ENCODE measurements at places on chromosomes 12 and 14. TPM values are rescaled to one million over a fixed set of nuclear protein-coding genes. Genes with fewer than 3 reads are reported as not detected.
A peak's percentile ranks its signal among the peaks of the same experiment; 100 is the strongest.

DNA sequence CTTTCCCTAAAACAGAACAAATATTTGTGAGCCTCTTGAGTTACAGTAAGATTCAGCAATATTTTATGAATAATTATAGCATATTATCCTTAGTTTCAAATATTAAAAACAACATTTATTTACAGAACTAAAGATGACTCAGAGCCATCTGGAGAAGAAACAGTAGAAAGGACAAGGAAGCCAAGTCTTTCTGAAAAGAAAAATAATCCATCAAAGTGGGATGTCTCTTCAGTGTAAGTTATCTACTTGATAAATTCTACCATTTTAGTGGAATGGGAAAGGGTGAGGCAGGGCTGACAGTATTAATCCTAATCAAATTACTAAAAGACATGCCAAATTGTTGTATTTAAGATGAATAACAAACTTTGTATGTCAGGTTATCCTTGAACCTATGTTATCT, 88.1 kb downstream of the DNAI7 start:
- DNase-seq, result no peak

FAM186B gene
- 0.07 TPM for polyA plus RNA-seq

DNA sequence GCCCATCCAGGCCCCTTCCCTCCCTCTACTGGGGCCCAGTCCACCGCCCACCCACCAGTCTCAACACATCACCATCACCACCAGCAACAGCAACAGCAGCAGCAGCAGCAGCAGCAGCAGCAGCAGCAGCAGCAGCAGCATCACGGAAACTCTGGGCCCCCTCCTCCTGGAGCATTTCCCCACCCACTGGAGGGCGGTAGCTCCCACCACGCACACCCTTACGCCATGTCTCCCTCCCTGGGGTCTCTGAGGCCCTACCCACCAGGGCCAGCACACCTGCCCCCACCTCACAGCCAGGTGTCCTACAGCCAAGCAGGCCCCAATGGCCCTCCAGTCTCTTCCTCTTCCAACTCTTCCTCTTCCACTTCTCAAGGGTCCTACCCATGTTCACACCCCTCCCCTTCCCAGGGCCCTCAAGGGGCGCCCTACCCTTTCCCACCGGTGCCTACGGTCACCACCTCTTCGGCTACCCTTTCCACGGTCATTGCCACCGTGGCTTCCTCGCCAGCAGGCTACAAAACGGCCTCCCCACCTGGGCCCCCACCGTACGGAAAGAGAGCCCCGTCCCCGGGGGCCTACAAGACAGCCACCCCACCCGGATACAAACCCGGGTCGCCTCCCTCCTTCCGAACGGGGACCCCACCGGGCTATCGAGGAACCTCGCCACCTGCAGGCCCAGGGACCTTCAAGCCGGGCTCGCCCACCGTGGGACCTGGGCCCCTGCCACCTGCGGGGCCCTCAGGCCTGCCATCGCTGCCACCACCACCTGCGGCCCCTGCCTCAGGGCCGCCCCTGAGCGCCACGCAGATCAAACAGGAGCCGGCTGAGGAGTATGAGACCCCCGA, 6.8 kb upstream of the RNU7-1 start:
- no peak for DNase-seq

NRIP2 gene
- 0.99 TPM for polyA plus RNA-seq

RAD51B gene
- polyA plus RNA-seq, result 7.6 TPM

EID3 gene
- 1.8 TPM for polyA plus RNA-seq

CD4 gene
- polyA plus RNA-seq, result 24.8 TPM

HOXC11 gene
- not detected for polyA plus RNA-seq

- DNase-seq, result no peak
Measured at GRCh38 chr12:124440841-124441381, 126.5 kb downstream of the NCOR2 start.

DNA sequence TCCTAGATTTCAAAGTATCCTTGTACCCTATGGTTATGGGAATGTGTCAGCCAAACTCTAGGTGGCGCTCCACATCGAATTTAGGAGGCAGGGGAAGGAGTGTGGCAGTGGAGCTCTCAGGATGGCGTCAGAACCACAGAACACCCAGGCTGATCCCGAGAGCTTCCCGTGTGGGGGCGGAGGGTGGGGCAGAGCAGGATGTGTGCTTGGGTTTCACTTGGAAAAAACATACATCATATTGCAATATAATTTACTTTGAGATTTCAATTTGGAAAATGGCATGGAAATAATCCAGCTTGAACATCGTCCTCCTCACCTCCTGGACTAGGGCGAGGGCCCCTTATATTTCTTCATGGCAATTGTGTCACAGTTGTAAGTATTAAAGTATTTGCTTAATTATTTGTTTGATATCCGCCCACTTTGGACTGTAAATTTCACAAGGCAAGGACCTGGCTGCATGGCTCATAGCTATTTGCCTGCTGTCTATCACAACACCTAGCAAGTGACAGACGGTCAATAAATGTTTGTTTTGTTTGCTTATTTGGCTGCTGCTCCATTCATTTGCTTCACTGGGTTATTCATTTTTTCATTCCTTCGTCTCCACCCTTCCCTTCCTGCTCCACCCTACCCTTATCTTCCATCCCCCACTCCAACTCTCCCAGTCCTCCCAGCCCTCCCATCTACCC, 221.5 kb upstream of the HMGA2 start:
- DNase-seq, result peak; percentile 87

GRCh38 chr12:92158796-92159439, 13.3 kb upstream of the BTG1 start:
- DNase-seq, result no peak

DNA sequence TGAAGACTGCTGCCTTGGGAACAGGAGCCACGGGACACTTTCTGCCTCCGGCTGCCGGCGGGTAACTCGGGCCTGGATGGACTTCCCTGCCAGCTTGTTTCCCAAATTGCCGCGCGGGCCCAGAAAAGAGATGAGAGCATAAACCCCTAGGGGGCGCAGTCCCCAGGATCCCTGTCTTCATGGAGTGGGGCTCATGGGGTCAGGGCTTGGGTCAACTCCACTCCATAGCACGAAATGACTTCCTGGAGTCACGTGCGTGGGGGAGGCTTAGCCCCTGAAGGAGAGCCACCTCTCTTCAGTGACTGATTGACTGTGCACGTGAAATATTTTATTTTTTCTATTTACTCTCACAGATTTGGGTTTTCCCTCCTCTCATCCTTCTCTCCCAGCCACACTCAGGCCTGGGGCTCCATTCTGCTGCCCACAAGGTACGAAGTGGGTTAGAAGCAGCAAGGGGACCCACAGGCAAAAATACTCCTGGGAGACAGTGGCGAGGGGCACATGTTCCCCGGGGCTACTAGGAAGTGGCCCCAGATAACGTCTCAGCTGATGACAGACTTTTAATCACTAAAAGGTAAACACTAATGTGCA, 10.0 kb downstream of the PGF start:
- DNase-seq, result no peak

NR1H4 gene
- polyA plus RNA-seq, result not detected

- no peak for DNase-seq
Measured at GRCh38 chr14:99067141-99067920, 204.7 kb downstream of the BCL11B start.

GRCh38 chr12:21676776-21677175, 19.1 kb upstream of the LDHB start:
- DNase-seq, result no peak

- no peak for DNase-seq
Measured at GRCh38 chr14:22423958-22424357, 165.1 kb downstream of the DAD1 start.

CIT gene
- 6.3 TPM for polyA plus RNA-seq

- DNase-seq, result no peak
Measured at GRCh38 chr14:68208218-68208617, 388.6 kb downstream of the RAD51B start.

HVCN1 gene
- polyA plus RNA-seq, result 6.9 TPM

- no peak for DNase-seq
Measured at GRCh38 chr12:71755146-71755892, 656 bp downstream of the RAB21 start.

- DNase-seq, result no peak
Measured at GRCh38 chr12:61037792-61038191, 1222.4 kb upstream of the USP15 start.

DNA sequence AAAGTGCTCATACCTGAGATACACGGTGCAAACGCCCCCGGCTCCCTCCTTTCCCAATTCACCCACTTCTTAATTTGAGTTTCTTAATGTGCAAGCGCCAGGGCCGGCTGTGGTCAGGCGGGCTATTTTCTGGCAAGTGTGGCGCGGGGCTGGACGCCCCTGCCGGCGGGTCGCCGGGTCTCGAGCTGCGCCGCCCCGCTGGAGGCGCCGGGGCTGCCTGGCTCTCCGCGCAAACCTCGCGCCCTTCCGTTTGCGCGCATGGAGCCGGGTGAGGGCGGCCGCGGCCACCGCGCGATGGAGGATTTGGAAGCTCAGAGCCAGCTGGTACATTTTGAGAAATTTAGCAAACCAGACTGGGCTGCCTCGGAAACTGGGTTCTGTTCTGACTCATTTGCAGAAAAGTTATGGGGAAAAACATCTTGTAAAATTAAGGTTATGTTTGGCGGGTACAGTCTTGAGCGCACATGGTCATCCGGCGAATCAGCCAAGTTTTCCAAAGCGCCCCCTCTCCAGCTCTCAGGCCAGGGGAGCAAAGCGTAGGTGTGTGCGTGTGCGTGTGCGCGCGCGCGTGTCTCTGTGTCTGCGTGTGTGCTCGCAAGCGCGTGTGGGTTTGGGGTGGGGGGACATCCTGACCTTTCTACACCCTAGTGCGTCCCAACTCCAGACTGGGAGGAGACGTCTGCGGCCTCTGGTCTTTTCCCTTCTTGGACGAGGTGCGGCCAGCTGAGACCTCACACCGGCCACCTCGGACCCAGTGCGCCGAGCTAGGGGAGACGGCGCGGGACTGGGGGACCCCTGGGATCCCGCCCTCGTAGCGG, 6.5 kb upstream of the OTX2 start:
- no peak for DNase-seq

DNA sequence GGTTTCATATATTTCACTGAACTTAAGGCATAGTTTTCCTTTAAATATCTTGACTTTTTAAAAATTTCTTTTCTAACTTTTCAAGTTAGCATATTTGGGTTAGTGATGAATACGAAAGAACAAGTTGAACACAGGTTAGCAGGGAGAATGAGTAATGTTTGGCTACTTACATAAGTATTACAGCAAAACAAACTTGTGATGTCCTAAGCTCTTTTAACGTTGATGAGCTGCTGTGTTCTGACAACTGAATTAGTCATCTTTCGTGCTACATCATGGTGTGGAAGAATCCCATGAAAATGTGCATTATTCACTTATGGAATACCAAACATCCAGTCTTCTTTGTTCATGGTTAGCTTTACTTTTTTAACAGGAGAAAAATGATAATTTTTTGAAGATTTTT, 36.3 kb upstream of the PDZRN4 start:
- no peak for DNase-seq

SLC48A1 gene
- 7.8 TPM for polyA plus RNA-seq

DNA sequence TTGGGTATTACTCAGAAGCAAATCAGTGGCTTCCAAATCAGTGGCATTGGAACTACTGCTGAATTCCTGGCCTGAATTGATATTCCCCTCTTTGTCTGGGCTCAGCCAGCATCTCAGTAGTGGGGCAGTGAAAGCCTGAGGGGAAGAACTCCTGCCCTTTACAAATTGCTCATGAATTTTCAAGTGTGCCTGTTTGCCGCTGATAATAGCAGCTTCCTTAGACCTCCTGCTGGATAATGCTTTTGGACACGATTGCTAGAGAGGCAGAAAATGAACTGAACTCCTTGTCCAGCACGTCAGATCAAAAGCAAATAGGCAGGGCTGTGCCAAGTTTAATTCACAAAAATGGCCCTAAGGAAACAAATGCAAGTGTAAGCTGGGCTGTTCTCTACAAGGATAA, 91.3 kb upstream of the GZMB start:
- no peak for DNase-seq

DNA sequence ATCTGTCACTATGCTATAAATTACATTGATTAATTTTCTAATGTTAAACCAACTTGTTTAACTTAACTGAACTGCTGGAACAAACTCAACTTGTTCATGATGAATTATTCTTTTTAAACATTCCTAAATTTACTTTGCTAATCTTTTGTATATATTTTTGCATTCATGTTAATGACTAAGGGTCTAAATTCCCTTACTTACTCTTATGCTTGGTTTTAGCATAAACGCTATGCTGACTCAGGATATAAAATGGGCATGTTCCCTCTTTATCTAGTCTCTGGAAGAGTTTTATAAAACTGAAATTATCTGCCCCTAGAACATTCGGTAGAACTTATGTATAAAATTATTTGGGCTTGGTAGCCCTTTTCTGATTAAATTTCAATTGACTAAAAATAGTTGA, 342.8 kb upstream of the DIO2 start:
- no peak for DNase-seq

KLHL33 gene
- 0.06 TPM for polyA plus RNA-seq

EIF2S3B gene
- 1.5 TPM for polyA plus RNA-seq

Measured in AG04450 (cell line).